ENCODE measurements at places on chromosomes 7 and 10. TPM values are rescaled to one million over a fixed set of nuclear protein-coding genes. Genes with fewer than 3 reads are reported as not detected.

PPP1R17 gene
- total RNA-seq, result not detected

NPY gene
- total RNA-seq, result not detected

EPHA1 gene
- 0.32 TPM for total RNA-seq

CLDN4 gene
- 0.86 TPM for total RNA-seq

LIPN gene
- not detected for total RNA-seq

TWIST1 gene
- total RNA-seq, result 19.3 TPM

NANOS1 gene
- total RNA-seq, result 1.9 TPM

HMX2 gene
- total RNA-seq, result not detected

FXYD4 gene
- total RNA-seq, result not detected

ABCA13 gene
- total RNA-seq, result under 0.01 TPM

STEAP1B gene
- total RNA-seq, result 7.4 TPM

HABP2 gene
- not detected for total RNA-seq

PURB gene
- total RNA-seq, result 24.5 TPM

LIPJ gene
- under 0.01 TPM for total RNA-seq

RGS10 gene
- total RNA-seq, result 50.9 TPM

PAX2 gene
- total RNA-seq, result not detected
